ENCODE measurements at places on chromosomes 12 and 14. TPM values are rescaled to one million over a fixed set of nuclear protein-coding genes. Genes with fewer than 3 reads are reported as not detected.
A peak's percentile ranks its signal among the peaks of the same experiment; 100 is the strongest.

Gene PDZRN4
- not detected for total RNA-seq

Gene SAV1
- total RNA-seq = 6.6 TPM

DNA sequence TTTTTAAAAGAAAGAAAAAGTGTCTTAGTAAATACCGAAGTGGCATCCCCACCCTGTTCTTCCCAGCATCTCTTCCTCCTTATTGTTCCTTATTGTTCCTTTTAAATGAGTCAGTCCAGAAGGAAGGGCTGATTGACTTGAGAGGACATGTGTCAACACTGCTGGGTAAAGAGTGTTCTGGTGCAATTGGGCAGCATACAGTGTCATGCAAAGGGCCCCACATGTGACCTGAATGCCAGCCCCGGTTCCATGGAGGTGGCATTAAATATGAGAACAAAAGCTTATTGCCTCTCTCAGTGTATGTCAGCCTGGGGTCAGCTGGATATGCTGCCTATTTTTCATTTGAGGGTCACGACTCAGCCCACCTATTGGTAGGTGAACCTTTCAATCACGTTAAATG, 58.9 kb upstream of the RIC8B start:
- no peak for DNase-seq
- no peak overlapping the region for H3K27ac ChIP-seq
- no peak overlapping the region for H3K4me3 ChIP-seq
- no peaks in the 10 kb centered on the region for H3K4me1 ChIP-seq
- no peaks in the 10 kb centered on the region for H3K36me3 ChIP-seq
- no peaks in the 10 kb centered on the region for H3K27me3 ChIP-seq

GRCh38 chr12:12007001-12007712, 63.6 kb upstream of the BCL2L14 start:
- no peak overlapping the region for H3K27ac ChIP-seq
- H3K36me3 ChIP-seq = no peaks in the 10 kb centered on the region
- DNase-seq = peak; percentile 55
- peaks cover 3% of the 10 kb centered on the region for H3K27me3 ChIP-seq

Gene MBIP
- 40.1 TPM for total RNA-seq

- H3K4me3 ChIP-seq = no peak overlapping the region
- H3K27me3 ChIP-seq = no peaks in the 10 kb centered on the region
- no peak for DNase-seq
Observed at GRCh38 chr14:94054401-94054800, 26.6 kb downstream of the DDX24 start.

Gene C12orf50
- total RNA-seq = not detected

Gene KRT5
- not detected for total RNA-seq

Gene C3AR1
- total RNA-seq = 16.9 TPM

GRCh38 chr12:83121897-83122622, 435.4 kb downstream of the TMTC2 start:
- H3K4me1 ChIP-seq = no peaks in the 10 kb centered on the region
- no peaks in the 10 kb centered on the region for H3K36me3 ChIP-seq
- no peak for DNase-seq
- H3K4me3 ChIP-seq = no peak overlapping the region
- H3K27ac ChIP-seq = no peak overlapping the region

GRCh38 chr12:572532-572899, 90.7 kb downstream of the NINJ2 start:
- no peaks in the 10 kb centered on the region for H3K36me3 ChIP-seq
- peaks cover 26% of the 10 kb centered on the region for H3K4me1 ChIP-seq
- H3K27me3 ChIP-seq = no peaks in the 10 kb centered on the region
- H3K4me3 ChIP-seq = no peak overlapping the region
- H3K27ac ChIP-seq = no peak overlapping the region

GRCh38 chr14:103753774-103754173, 38.2 kb downstream of the ZFYVE21 start:
- no peak overlapping the region for H3K4me3 ChIP-seq
- H3K27ac ChIP-seq = no peak overlapping the region
- H3K36me3 ChIP-seq = peaks cover 9% of the 10 kb centered on the region
- no peaks in the 10 kb centered on the region for H3K27me3 ChIP-seq

DNA sequence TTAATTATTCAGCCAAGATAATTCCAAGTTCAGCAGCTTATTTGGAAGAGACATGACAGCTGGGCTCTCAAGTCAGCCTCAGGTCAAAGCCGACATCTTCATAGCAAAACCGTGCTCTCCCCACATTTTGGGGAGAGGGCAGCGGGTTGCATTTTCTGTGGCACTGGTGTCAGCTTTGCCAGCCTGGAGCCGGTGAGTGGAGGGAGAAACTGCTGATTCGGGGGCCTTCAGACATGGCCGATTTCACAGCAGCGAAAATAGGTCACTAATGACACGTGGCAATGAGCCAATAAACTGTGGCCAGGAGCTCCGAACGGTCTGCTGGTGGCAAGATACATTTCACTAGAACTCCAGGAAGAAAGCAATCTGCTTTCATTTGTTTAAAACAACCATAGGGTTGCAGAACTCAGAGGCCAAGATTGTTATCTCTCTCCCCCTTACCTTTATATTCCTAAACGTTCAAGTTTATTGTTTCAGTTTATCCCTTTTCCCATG, 173.2 kb downstream of the CAND1 start:
- no peak for DNase-seq
- no peaks in the 10 kb centered on the region for H3K27me3 ChIP-seq
- H3K4me3 ChIP-seq = no peak overlapping the region
- peaks cover 12% of the 10 kb centered on the region for H3K4me1 ChIP-seq
- H3K27ac ChIP-seq = no peak overlapping the region
- H3K36me3 ChIP-seq = no peaks in the 10 kb centered on the region

GRCh38 chr12:82981150-82981549, 294.4 kb downstream of the TMTC2 start:
- H3K27ac ChIP-seq = no peak overlapping the region
- no peaks in the 10 kb centered on the region for H3K4me1 ChIP-seq
- no peaks in the 10 kb centered on the region for H3K36me3 ChIP-seq
- no peak overlapping the region for H3K4me3 ChIP-seq

DNA sequence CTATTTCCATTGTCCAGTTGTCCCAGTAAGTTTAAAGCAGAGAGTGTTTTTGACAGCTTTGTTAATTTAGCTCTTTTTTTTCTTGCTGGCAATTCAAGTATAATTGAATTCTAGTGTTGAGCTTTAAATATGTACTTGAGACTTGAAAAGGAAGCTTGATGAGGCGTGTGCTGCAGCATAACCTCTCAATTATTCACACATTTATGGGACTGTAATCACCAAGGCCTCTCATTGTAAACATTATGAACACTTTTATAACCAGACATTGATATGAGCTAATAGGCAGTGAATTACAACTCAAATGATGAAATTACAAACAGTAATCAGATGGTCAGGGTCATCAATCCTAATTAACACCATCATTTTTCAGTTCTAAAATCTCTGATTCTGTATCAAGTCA, 378.0 kb upstream of the DDHD1 start:
- no peaks in the 10 kb centered on the region for H3K27me3 ChIP-seq
- no peaks in the 10 kb centered on the region for H3K4me1 ChIP-seq
- no peaks in the 10 kb centered on the region for H3K36me3 ChIP-seq
- DNase-seq = no peak
- no peak overlapping the region for H3K4me3 ChIP-seq

DNA sequence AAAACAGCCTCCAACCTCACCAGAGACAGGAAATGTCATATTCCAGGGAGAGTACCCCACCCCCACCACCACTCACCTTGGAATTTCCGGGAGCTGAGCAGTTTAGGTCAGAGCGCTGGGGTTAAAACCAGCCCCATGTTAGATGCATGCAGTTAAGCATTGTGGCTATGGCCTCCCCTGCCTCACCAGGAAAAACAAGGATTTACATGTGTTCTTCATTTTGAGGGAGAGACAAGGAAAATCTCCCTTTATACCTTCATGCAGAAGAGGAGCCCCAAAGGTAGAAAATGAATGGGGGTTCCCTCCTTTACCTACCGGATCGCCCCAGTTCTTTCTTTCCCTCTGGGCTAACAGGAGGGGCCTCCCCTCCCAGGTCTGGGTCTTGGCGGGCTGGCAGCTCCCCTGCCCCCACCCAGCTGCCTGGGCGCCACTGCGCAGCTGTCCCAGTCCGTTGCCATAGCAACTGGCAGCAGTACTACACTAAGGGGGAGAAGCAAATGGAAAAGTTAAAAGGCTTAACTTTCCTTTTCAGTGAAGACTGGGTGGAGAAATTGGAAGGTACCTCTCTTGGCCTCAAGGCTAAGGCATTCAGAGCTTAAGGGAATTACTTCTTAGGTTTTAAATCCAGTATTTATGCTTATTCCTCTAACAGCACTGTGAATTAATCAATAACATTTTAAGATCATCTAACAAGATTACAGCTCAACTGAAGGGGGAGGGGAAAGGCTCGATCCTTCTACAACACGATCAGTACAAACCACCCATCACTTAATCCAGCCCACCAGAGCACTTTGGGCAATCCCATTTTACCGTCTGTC, 20.5 kb downstream of the CBX5 start:
- H3K27me3 ChIP-seq = no peaks in the 10 kb centered on the region
- no peak overlapping the region for H3K27ac ChIP-seq
- DNase-seq = peak; percentile 73
- H3K4me1 ChIP-seq = peaks cover 13% of the 10 kb centered on the region

- no peaks in the 10 kb centered on the region for H3K36me3 ChIP-seq
- peaks cover 8% of the 10 kb centered on the region for H3K4me1 ChIP-seq
- H3K4me3 ChIP-seq = no peak overlapping the region
- no peak overlapping the region for H3K27ac ChIP-seq
Observed at GRCh38 chr12:6208130-6208529, 7.9 kb downstream of the CD9 start.

DNA sequence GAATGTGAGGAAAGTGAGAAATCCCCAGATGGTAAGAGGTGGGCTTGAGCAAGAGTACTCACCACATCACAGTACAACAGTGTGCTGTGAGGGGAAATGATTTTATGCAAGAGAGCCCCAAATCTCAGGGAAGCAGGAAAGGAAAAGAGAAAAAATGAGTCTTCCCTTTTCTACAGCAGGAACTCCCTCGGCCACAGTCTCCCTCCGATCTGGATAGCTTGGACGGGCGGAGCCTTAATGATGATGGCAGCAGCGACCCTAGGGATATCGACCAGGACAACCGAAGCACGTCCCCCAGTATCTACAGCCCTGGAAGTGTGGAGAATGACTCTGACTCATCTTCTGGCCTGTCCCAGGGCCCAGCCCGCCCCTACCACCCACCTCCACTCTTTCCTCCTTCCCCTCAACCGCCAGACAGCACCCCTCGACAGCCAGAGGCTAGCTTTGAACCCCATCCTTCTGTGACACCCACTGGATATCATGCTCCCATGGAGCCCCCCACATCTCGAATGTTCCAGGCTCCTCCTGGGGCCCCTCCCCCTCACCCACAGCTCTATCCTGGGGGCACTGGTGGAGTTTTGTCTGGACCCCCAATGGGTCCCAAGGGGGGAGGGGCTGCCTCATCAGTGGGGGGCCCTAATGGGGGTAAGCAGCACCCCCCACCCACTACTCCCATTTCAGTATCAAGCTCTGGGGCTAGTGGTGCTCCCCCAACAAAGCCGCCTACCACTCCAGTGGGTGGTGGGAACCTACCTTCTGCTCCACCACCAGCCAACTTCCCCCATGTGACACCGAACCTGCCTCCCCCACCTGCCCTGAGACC, 7.8 kb downstream of the ATN1 start:
- H3K27me3 ChIP-seq = no peaks in the 10 kb centered on the region
- no peak overlapping the region for H3K4me3 ChIP-seq
- H3K27ac ChIP-seq = no peak overlapping the region
- no peak for DNase-seq
- peaks cover 27% of the 10 kb centered on the region for H3K4me1 ChIP-seq

Measured in natural killer cell (primary cell).